Activated CD4-positive, alpha-beta T cell treated with anti-CD3 and anti-CD28 coated beads, Interleukin-2, amount 50 U/mL, for 24 hours (primary cell): ENCODE measurements at places on chromosomes 2 and 18.

- DNase-seq: no peak
Observed at GRCh38 chr2:50535971-50536759, 495.8 kb downstream of the NRXN1 start.

GRCh38 chr2:3309496-3310355 is 67.9 kb downstream of the EIPR1 start:
- no peak for DNase-seq

GRCh38 chr2:98346311-98347236 is at the start of gene CNGA3:
TSS of gene CNGA3 (plus strand) at chr2:98346456. CDS start at chr2:98369976, 23,520 bp downstream.
- DNase-seq: no peak

GRCh38 chr18:40612356-40612755 is 1342.7 kb upstream of the PIK3C3 start:
- DNase-seq: no peak

DNA sequence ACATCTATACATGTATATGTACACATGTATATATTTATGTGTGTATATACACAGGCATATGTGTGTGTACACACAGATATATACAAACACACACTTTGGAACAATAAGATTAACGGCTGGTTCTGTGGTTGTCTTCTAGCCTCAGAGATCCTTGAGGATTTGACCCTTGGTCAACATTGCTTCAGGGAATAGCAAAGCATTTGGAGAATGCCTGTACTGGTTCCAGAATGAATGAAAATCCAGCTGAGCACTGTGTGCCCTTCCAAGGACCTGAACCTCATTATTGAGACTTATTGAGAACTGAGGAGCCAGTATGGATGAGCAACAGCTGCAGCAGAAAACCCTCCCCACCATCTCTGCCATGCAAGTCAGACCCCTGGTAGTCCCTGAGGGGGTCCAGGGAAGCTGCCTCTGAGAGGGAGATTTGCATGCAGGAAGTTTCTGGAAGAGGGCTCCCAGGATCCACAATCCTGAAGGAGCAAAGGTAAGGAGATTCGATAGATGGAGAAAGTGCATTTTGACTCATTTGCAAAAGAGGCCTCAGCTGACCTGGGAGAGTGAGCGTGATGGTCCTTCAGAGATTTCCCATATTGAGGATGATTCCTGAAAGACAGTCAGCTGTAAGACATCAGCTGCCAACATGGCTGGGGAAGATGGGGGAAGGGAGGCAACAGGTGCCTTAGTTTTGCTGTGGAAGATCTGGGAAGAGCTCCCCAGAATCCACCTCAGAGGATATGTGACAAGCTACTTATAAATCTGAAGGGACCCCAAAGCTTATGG is 166.6 kb upstream of the NCKAP5 start:
- no peak for DNase-seq

DNA sequence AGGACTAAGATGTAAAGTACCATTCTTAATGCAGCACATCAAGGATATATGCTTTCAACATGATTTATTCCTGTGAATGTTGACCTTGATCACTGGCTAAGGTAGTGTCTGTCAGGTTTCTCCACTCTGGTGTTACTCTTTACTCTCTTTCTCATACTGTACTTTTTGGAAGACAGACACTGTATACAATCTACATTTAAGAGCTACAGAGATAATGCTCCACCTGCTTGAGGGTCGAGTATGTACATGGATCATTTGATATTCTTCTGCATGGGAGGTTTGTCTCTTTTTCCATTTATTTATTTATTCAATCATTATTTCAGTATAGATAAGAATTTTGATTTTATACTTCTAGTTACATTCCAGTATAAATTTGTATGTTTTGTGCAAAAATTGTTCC is 199.5 kb upstream of the RGPD4 start:
- no peak for DNase-seq

DNA sequence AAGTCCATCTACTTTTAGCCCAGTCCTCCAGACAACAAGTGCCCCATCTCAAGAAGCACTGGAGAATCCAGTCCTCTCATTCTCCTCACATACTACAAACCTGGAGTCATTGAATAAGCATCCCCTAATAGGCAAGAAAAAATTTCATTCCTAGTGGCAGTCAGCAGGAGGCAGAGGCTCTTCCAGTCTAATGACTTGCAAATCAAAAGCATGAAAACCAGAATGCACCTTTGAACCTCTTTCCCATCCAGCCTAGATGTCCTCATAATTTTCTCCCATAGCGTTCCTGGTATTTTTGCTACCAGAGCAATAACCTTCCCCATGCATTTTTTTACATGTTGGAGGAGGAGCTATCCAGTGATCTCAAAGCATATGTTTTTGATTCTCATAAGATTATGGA is 252.6 kb downstream of the TTC32 start:
- DNase-seq: no peak

- DNase-seq: no peak
Observed at GRCh38 chr2:109033171-109033570, 44.2 kb upstream of the EDAR start.

GRCh38 chr2:73895473-73895872 is 2.7 kb downstream of the ACTG2 start:
- no peak for DNase-seq

DNA sequence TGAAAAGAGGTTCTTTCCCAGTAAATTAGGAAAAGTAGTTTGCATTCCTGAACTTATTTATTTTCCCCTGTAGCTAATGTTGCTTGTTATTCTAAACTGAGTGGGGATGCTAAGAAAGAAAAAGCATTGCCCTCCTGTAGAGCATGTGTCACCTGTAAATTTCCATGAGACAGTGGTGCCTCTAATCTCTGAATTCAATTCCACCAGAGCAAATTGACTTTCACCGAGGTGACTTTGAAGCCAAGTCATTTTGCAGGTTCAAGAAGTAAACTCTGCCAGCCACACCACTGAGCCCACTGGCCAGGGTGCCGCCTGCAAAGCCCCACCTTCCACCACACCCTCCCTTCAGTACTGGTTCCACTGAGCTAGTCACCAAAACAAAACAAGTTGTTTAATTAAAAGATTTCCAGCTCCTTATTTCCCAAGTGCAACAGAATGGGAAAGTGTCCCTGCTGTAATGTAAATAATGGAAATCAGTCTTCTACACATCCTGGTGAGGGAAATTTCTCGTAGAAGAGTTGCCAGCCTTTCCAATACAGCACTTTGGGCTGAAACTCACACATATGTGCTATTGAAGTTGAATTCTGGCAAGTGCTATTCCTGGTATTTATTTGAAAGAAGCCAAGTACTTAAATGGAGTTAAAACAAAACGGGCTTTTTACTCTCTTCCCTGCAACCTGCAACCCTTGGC is 254.8 kb downstream of the RNF152 start:
- DNase-seq: no peak

DNA sequence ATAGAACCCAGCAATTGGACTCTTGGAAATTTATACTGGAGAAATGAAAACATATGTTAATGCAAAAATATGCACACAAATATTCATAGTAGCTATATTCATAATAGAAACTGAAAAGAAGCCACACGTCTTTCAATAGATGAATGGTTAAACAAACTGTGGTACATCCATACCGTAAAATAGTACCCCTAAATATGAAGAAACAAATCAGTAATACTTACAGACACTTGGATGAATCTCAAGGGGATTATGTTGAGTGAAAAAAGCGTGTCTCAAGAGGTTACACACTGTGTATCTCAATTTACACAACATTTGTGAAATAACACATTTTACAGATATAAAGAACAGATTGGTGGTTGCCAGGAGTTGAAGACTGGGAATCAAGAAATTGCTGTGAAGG is 61.1 kb upstream of the ARHGAP15 start:
- no peak for DNase-seq

- DNase-seq: no peak
Observed at GRCh38 chr2:37670378-37671008, 949 bp downstream of the CDC42EP3 start.

GRCh38 chr2:16240402-16240801 is 300.1 kb downstream of the MYCN start:
- DNase-seq: no peak

DNA sequence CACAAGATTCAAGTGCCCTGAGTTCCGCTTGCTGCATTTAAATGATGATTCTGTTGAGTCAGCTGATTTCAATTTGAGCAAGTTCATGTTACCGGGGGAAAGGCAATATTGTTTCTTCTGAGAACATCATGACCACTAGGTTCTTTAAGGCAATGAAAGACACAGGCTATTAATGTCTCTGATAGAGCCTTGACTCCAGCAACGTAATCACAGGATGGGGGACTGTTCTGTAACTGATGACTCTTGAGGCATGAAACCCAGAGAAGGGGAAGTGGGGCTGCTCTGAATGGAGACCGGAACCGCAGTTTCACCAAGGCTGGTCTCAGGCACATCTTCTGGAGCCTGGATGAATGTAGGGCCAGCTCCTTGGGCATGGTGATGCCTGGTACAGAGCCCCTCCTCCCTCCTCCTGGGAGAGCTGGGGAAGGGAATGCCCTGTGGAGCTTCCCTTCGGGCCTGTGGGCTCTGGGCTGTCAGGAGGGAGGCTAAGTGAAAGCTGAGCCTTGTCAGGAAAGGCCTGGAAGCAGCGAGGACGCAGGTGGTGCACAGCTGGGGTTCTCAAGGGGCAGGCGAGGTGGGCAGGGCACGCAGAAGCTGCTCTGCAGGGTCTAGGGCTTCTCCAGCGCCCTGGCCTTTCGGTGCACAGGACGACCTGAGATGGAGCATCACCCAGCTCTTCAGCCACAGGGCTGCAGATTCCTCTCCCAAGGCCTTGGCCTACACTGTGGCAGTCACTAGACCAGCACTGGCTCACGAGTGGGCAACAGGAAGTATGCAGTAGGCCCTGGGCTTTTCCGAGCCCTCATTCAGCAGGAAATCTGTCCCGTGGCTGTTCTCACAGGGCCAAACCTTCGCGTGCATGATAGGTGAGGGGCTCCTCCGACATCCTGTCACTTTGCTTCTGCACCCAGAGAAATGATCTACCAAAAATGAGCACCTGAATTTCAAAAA is 36.6 kb upstream of the PRLH start:
- DNase-seq: no peak

DNA sequence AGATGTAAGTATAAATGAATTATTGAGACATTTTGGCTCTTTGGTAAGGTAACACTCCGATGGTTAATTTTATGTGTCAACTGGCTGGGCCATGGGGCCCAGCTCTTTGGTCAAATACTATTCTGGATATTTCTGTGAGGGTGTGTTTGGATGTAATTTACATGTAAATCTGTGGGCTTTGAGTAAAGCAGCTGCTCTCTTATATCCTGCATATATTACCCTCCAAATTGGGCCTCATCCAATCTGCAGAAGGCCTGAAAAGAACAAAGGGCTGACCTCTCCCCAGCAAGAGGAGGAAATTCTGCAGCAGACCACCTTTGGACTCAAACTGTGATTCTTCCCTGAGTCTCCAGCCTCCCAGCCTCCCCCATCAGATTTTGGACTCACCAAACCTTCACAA is 464.1 kb downstream of the PLCL1 start:
- DNase-seq: no peak

DNA sequence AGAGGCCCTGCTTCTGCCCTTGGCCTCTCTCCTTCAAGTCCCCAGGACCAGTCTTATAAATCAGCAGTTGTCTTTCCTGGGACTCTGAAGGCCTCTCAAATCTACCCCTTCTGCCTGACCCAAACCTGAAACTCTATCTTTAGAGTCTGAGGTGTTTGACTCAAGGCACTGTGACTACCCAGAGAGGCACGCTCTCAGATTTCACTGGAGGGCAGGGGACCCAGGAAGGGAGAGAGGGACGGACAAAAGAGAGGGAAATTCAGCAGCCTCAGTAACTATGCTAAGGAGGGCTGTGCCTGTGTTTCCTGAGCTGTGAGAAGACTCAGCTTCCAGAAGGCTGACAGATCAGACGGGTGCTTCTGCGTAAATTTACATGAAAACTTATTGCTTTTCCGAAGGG is 217.8 kb downstream of the HAUS1 start:
- no peak for DNase-seq

- DNase-seq: no peak
Observed at GRCh38 chr2:46690825-46691224, 211.5 kb downstream of the TMEM247 start.

GRCh38 chr2:29322011-29322410 is 206.8 kb downstream of the CLIP4 start:
- DNase-seq: no peak

DNA sequence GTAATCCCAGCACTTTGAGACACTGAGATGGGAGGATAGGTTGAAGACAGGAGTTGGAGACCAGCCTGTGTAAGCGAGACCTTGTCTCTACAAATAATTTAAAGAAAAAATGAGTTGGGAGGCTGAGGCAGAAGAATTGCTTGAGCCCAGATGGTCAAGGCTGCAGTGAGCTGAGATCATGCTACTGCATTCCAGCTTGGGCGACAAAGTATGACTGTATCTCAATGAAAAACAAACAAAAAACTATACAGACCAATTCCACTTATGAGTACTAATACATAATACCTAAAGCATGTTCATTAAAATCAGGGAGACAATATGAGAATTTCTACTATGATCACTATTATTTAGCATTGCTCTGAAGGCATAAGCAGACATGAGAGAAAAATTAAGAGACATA is 12.6 kb downstream of the RNF149 start:
- no peak for DNase-seq

DNA sequence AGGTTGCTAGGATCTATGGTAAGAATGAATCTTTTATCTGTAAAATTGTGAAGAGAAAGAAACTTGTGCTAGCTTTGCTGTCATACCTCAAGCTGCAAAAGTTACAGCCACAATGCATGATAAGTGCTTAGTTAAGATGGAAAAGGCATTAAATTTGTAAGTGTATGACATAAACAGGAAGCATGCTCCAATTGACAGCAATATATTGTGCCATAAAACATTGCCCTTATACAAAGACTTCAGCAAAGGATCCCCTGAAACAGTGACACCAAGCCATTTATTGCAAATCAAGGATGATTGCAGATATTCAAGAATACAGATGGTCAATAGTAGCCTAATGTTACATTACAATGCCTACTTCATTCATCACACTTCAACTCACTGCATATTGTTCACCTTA is 283.1 kb downstream of the CPS1 start:
- no peak for DNase-seq

DNA sequence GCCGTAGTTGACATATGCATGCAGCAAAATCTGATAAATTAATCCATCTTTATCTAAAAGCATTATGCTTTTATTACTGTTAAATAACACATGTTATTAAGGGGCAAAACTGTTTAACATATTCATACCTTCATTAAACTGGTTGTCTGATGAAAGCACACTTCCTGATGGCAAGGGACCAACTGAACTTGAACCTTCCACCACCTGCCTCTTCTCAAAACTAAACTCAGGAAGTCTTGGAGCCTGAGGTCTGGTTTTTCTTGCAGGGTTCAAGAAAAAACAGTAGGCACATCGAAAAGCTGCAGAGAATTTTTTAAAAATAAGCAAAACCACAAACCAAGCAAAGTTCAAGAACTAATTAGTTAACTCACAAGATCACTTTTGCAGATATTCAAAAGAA is 64.9 kb downstream of the LNPK start:
- no peak for DNase-seq
